ENCODE measurements at places on chromosomes 6 and 20.
A peak's percentile ranks its signal among the peaks of the same experiment; 100 is the strongest.

- no peak for DNase-seq
These were observed 109.5 kb upstream of the CD93 start for GRCh38 chr20:23195636-23196035.

DNA sequence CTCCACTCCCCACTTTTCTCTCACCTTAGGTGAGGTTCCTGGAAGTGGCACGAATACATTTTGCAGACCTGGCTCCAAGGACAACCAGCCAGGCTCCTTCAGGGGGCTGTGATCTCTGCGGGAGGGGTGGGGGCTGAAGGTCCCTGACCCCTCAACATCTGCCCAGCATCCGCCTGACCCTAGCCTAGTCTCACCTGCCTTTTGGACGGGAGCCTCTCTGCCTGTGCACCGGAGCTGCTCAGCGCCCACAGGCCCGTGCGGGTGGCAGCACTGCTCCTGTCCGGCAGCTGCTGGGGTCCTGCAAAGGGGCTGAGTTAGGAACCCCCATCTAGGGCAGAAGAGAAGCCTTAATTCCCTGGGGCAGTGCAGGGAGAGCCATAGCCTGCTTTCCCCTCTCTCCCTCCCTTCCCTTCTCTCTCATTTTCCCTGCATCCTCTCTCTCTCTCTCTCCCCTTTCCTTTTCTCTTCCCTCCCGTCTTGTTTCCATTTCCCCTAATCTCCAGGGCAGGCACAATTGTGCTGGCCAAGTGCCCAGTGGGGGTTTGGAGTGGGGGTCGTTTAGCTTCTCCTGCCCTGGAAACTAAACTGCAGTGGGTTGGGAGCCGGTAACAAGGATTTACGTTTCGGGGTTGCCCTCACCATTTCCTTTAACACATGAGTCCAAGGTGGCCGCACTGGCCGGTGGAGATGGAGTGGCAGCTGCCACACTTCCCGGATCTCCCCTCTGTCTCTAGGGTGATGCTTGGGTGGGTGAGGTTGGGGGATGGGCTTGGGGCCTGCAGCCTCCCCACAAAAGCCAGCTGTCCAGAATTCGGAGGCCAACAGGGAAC lies 54.1 kb downstream of the CTCFL start:
- no peak for DNase-seq

DNA sequence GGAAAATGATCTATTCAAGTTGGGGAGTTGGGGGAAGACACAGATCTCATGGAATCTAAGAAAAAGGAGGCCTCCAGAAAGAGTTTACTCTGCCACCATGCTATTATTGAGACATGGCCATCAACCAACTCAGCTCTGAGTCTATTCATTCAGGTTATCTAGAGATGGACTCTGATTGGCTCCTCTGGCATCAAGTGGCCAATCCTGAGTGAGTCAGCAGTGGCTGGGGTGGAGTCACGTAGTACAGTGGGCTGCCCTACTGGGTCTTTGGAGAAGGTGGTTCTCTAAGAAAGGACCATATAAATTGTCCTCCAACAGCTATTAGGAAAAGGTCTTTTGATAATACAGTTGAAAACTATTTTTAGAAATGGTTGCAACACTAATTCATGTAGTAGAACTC lies 42.1 kb downstream of the LYRM2 start:
- peak; percentile 3 for DNase-seq

- no peak for DNase-seq
These were observed 3.1 kb downstream of the YTHDF1 start for GRCh38 chr20:63212792-63213191.

- DNase-seq: no peak
These were observed 108.1 kb downstream of the FAM50B start for GRCh38 chr6:3957321-3957720.

GRCh38 chr6:144335914-144336313 lies 50.8 kb downstream of the UTRN start:
- DNase-seq: no peak

- no peak for DNase-seq
These were observed 56.2 kb downstream of the BMP7 start for GRCh38 chr20:57210054-57210910.

GRCh38 chr6:43856005-43856765 lies 86.2 kb downstream of the VEGFA start:
- DNase-seq: no peak

DNA sequence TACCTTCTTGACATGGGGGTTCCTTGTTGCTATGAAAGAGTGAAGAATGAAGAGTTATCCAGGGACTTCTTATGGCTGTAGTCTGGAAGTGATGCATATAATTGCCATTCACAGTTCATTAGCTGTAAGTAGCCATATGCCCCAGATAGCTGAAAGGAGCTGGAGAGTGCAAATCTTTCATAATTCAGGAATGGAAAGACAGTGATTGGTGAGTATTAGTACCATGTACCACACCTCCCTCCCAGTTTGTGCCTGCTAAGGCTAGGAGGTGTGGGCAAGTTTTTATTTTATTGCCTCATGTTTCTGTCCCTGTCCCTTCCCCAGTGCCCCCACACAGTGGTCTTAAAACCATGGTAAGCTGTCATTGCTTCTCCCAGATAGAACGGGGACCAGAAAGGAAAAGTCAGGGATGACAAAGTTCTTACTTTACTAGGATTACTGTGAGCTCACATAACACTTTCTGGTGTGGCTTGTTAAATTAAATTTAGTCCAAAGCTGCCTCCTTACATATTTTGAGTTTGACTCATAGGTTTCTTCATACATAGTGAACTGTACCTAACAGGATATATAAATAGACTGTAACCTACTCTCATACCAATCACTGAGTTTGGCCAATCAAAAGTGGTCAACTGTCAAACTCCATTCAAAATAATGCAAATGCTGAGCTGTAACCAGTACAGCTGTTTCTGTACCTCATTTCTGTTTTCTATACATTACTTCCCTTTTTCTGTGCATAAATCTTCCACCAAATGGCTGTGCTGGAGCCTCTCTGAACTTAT lies 119.4 kb downstream of the RFPL4B start:
- DNase-seq: peak; percentile 18

DNA sequence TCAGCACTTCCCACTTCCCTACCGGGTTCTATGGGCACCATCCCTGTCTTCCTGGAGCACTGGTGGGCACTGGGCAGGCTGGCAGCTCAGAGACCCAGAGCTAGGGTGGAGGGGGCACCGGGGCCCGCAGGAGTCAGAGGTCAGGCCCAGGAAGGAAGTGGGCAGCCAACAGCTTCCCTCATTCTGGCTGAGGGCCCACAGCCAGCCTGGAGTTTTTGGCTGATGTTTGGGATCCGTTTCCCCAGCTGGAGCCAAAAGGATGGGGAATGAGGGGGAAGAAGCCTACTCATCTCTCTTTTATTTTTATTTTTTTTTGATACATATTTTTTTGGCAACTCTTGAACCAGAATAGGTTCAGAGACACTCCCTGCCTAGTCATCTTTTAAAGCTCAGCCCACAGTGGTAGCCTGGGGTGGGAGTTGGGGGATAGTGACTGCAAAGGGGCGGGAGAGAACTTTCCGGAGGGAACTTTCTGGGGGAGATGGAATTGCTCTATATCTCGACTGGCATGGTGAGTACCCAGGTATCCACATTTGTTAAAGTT lies 54.2 kb upstream of the MLN start:
- DNase-seq: peak; percentile 39

DNA sequence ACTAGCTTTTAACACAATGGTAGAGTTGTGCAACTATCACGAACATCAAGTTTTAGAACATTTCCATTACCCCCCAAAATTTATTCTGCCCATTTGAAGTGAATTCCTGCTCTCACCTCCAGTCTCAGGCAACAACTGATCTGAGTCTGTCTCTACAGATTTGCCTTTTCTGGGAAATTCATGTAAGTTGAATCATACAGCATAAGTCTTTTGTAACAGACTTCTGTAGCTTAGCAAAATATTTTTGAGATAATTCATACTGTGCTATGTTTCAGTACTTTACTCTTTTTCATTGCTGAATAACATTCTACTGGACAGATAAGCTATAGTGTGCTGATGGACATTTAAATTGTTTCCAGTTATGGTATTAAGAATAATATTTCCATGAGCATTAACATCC lies 447.3 kb upstream of the GJE1 start:
- peak; percentile 4 for DNase-seq

DNA sequence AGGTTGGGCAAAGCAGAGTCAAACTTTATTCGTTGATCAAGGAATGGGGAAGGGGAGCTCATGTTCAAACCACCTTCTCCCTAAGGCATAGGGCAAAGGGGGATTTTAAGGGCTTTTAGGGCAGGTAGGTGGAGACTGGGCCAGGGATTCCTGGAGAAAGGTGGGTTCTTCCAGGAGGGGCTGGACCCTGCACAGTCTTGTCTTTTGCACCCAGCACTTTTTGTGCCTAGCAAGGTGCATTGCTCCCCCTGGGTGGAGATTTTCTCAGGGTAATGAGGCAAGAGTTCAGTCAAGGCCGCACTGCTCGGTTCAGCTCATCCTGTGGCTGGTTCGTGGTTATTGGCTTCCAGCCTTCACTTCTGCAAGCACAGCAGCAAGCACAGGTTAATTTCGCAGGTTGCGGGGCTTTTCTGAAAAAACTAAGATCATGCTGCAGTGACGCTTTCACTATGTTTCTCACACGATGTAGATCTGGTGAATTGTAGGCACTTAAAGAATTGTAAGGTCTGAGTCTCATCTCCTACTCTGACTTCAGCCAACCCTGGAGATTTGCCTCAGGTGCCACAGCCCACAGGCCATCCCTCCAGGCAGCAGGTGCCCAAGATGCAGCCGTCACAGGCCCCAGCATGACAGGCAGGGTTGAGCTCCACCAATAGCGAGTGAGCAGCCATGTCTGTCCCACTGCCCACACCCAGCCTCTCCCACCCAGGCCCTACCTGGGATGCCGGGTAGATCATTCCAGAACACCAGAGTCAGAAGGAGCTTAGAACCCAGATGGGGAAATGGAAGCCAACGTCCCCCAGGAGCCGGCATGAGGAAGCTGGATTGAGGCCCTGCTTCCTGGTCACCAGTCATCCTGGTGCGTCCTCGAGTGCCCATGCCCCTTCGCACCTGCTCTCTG lies 37.1 kb downstream of the SUN5 start:
- no peak for DNase-seq

GRCh38 chr6:129481706-129482105 lies 228.3 kb downstream of the ARHGAP18 start:
- DNase-seq: no peak

- DNase-seq: peak; percentile 33
These were observed 82.3 kb downstream of the PTPN1 start for GRCh38 chr20:50592282-50593004.

DNA sequence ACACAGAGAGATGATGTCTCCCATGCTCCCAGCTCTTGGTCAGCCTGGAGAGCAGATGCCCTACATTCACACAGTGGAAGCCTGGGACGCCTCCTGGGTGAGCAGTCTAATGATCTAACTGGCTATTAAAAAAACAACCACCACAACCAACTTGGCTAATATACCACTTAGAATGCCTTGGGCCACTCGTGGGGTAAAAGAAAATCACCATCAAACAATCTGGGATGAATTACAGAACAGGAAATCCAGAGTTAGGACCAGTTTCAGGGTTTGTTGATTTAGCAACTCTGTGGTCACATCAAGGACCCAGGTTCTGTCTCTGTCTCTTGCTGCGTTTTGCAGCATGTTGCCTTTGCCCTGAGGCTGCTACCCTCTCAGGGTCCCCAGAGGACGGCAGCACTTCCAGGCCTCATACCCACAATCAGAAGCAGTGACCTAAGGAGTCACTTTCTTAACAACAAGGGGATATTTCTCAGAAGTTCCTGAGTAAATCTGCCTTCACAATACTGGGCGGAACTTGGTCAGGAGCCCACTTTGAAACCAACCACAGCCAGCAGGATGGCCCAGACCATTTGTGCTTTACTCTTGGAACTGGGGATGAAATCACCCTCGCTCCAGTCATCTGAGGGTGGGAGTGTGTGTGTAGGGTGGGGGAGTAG lies 118.7 kb downstream of the CLIC5 start:
- peak; percentile 79 for DNase-seq

DNA sequence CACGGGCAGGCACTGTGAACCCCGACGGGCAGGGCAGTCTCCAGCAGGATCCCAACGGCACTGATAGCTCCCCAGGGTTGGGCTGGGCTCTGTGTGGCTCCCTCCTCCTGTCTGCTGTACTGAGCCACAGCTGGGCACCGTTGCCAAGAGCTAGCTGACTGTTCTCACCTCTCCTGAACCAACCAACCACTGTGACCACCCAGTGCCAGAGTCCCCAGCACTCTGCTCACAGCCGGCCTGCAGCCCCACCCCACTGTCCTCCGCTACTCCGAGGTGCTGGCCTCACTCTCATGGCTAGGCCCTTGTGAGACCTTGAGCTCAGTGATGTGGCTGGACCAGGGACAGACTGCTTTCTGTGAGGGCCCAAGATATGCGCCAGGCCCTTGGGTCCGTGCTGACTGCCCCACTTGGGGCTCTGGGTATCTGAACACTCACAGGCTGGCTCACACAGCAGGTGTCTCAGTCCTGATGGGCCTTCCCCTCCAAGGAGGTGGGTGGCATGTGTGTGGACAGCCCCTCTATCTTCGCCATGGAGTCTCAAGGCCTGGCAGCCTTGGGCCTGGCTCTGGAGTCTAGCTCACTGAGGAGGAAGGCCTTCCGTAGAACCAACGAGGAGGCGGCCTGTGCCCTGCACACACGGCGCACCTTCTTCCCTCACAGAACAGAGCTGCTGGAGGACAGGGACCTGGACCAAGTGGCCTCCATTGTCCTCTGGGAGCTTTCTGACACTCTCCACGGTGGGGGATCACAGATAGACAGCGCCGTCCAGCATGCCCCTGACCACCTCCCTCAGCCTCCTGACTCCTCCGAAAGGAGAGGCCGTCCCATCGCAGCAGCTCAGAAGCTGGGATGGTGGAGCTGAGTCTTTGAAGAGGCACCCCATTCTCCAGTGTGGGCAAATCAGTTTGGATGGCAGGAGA lies 53.5 kb downstream of the TCP11 start:
- DNase-seq: no peak

GRCh38 chr6:111765763-111766162 lies 107.5 kb downstream of the FYN start:
- no peak for DNase-seq

- DNase-seq: no peak
These were observed 1.4 kb downstream of the ZSCAN9 start for GRCh38 chr6:28226460-28226859.

DNA sequence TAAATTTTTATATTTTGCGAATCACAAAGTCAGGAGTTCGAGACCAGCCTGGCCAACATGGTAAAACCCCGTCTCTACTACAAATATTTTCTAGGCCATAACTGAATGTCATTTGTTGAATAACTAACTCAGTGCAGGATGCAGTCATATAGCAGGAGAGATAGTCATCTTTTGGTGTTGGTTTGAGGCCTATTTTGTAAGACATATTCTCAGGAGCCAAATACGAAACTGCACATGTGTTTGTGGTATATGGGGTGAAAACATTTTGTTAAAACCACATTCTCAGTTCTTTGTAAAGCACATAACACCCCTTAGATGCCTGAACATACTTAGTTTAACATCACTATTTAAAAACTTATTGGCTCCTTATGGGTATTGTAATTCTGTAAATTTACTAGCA lies 4.7 kb upstream of the ENPP5 start:
- DNase-seq: peak; percentile 19

All from fibroblast of mammary gland (primary cell).